Stimulated activated CD4-positive, alpha-beta T cell treated with anti-CD3 and anti-CD28 coated beads, Interleukin-15, amount 100 ng/mL, for 1 hour (primary cell): ENCODE measurements at places on chromosomes 4 and X.
A peak's percentile ranks its signal among the peaks of the same experiment; 100 is the strongest.

DNA sequence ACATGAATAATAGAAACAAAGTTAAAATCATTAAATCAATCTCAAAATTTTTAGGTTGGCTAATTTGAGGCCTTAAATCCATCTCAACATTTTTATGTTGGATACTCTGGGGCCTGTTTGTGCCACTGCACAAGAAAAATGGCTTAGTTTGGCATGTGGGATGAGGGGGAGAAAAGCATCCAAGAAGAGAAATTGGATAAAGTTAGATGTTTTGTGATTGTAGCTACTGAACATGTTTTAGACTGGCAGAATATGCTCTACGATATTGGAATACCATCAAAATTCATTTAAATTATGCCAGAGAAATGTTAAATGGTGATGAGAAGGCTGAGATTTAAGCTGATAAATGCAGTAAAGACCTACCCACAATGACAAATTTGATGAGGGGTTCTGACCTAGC, 376.9 kb downstream of the CXXC4 start:
- no peak for DNase-seq

DNA sequence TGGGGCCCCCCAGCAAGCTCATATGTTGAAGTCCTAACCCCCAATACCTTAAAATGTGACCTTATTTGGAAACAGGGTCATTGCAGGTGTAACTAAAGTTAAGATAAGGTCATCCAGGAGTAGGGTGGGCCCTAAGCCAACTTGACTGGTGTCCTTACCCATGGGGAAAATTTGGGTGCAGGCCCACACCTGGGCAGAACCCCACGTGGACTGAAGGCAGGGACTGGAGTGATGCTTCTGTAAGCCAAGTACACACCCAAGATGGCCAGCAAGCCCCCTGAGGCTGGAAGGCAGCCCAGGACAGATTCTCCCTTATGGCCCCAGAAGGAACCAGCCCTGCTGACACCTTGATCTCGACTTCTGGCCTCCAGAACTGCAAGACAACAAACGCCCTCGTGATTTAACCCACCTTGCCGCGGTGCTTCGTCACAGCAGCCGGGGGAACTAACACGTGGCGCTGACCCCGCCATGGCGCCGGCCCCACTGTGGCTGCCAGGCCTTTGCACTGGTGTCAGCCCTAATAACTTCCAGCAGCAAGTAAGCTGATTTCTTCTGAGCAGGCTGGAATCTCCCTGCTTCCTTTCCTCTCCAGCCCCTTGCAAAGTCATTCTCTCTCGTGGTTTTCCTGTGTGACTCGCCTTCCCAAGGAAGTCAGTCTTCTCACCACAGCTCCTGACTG, 23.2 kb upstream of the MXD4 start:
- no peak for DNase-seq

GRCh38 chr4:2338754-2339457, 77.0 kb upstream of the MXD4 start:
- no peak for DNase-seq

- DNase-seq, result no peak
These were observed 38.6 kb upstream of the MSMO1 start for GRCh38 chr4:165288639-165289422.

DNA sequence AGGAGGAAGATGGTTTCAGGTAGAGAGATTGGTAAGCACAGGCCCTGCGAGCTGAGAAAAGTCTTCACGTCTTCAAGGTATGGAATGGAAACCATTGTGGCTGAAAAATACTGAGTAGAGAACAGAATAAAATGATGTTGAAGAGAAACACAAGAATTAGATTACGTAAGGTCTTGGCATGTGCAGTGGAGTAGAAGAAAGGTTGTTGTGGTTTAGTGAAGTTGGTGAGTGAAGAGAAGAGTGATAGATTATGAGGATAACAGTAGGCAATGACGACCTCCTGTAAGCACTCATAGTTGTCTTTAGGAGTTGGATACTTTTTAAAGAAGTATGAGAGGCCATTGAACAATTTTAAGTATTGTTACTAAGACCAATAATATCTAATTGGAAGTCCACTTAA, 642.6 kb downstream of the PCDH7 start:
- no peak for DNase-seq

GRCh38 chrX:153644356-153645125, 2.5 kb upstream of the DUSP9 start:
- DNase-seq, result no peak

DNA sequence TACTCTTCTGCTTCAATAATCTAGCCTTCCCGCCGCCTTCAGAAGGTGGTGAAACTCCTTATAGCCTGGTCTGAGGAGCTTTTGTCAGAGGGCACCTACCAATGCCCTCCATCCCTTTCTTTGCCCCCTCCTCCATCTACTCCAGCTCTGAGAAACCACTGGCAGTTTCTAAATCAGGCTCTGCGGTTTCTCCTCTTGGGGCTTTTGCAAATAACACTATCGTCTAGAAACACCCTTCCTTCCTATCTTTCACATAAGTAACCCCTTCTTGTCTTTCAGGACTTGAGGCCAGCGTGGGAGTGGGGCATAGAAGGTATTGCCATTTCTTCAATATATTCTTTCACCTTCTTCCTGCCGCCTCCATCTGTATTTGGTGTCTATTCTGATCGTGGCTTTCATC, 1.2 kb upstream of the EFHC2 start:
- no peak for DNase-seq

GRCh38 chr4:40228497-40229365, 31.9 kb downstream of the RHOH start:
- no peak for DNase-seq

GRCh38 chrX:74292808-74293123, 11.2 kb upstream of the ZCCHC13 start:
- DNase-seq, result no peak

GRCh38 chr4:154526151-154526550, 24.0 kb downstream of the PLRG1 start:
- DNase-seq, result no peak

GRCh38 chr4:14844061-14844460, 158.2 kb upstream of the CPEB2 start:
- no peak for DNase-seq

- no peak for DNase-seq
These were observed 295.4 kb downstream of the TRIML1 start for GRCh38 chr4:188434643-188435042.

GRCh38 chr4:105674011-105674410, 34.5 kb downstream of the INTS12 start:
- DNase-seq, result no peak

DNA sequence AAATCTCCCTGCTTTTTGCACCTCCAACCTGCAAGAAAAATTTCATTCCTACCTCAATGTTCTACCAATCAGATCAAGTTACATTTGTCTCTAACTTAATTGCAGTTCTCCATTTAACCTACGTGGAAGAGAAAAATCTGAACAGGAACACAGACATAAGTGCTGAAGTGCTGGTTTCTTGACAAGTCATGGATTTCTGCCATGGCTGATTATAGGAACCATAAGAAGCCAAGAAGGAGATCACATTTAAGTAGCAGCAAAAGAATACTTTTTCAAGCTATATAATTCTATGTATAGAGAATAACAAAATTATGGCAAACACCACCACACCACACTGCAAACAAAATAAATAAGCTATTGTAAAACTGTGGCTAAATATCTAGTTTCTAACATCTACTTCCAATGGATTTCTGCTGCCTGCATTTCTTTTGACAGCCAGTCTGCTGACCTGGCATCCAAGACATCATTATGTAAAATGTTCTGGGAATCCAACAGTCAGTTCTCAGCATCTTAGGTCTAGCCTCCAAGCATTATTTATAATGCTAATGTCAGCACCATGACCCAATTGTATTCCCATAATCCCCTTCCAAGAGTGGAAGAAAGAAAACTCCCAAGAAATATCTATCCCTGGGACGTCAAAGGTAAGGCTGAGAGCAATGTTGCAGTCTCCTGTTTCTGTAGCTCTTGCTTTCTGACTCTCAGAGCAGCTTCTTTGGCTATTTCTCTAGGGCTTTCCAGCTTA, 50.8 kb upstream of the GAB1 start:
- no peak for DNase-seq

GRCh38 chrX:109931677-109932076, 71.2 kb upstream of the TMEM164 start:
- DNase-seq, result no peak

DNA sequence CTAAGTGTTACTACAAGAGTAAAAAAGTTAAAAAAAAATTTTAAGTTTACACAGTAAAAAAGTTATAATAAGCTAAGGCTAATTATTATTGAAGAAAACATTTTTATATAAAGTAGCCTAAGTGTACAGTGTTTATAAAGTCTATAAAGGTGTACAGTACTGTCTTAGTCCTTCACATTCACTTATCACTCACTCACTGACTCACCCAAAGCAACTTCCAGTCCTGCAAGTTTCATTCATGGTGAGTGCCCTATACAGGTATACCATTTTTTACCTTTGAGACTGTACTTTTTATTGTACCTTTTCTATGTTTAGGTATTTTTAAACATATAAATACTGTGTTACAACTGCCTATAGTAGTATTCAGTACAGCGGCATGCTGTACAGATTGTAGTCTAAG, 74.2 kb downstream of the TMEM165 start:
- DNase-seq, result no peak

GRCh38 chr4:5471206-5471605, 237.2 kb downstream of the EVC2 start:
- no peak for DNase-seq

DNA sequence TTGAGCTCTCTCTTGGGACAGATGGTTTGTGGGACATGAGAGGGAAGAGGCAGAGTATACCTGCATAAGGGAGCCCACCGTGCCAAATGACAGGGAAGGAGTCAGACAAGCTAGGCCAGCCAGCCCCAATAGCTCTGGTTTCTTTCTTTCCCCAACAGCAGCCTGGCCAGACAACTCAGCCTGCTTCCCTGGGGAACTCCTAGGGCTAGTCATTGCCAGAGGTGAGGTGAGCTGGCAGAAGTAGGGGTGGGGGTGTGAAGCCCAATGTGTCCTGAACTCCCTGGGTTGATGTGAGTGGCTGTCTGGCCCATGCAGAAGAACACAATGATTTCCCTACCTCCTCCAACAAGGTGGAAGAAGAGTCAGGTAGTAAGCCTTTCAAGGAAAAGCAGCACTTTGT, 135.5 kb downstream of the AMMECR1 start:
- DNase-seq, result no peak

DNA sequence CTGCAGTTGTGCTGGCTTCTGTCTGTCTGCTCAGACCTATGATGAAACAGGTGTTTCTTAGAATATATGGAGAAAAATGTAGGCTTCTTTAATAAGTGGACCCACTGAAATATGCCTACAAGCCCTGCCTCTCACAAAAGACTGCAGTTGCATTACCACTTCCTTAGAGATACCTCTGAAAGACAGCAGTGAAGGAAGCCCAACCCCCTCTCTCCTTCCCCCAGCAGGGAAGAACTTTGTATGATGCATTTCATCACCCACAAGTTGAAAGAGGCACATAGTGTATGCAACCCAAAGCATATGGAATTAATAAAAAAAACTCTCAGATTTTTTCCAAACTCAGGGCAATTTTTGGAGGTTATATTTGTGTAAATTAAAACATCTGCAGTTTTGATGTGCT, 916.7 kb downstream of the TECRL start:
- no peak for DNase-seq

DNA sequence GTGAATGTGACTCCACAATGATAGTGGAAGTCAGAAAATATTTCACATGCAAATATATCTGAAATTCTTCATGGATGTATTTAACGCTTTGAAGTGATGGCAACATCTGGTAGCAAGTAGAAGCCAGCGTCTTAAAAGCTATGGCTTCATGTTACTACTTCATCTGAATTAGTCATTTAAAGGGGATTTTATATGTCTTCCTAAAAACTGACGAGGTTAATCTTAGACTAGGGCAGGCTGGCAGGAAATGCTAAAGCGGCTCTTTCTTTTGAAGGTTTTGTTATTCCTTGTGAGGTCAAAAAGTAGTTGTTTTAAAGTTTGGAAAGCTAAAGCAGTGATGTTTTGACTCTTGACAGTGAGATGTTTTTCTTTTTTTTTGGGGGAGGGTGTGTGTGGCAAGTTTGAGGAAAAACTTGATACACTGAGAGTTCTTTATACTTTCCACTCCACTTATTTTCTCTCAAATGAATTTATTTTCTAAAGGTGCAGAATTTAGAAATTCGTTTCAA, 22.6 kb downstream of the PLS3 start:
- DNase-seq, result no peak

GRCh38 chr4:174314770-174315169, 31.1 kb downstream of the CEP44 start:
- DNase-seq, result no peak

DNA sequence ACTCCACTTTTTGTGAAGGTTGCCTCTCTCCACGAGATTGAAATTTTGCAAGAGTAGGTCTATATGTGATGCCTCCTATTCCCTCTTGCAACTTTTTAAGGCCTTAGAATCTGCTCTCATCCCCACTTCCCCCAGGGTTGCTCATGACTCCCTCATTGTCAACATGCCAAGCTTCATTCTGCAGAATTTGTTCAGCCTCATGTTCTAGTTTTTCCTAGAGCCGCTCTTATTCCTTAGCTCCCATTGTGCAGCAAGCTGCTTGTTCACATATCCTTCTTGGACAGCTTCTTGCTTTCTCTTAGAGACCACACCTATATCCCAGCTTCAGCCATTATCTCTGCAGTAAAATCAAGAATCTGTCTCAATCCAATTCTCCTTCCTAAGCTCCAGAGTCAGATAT, 82.4 kb downstream of the CNGA2 start:
- DNase-seq, result no peak

DNA sequence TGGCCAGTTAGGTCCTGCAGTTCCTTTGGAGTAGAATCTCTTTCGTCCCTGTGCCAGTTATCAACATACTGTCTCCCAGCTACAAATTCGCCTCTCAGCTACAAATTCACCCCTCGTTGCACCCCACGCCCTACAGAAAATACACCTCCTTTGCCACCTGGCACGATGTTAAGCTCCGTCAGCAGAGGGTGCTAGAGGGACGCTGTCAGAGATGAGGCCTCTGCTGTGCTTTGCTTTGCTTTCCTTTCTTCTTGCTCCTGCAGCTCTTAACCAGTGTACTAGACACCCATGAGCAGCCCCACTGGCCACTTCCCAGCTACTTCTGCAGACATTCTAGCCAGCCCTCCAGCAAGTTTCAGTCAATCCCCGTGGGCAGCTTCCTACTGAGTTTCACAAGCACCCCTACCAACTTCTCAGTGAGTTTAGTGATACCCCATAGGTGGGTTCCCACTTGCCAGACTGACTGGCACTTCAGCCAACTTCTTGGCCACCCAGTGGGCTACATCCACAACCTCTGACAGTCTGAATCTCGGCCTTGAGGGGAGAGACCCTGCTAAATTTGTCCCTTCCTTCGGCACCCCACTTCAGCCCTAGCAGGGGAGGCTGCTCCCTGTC, 21.8 kb downstream of the HAUS3 start:
- DNase-seq, result peak; percentile 59

DNA sequence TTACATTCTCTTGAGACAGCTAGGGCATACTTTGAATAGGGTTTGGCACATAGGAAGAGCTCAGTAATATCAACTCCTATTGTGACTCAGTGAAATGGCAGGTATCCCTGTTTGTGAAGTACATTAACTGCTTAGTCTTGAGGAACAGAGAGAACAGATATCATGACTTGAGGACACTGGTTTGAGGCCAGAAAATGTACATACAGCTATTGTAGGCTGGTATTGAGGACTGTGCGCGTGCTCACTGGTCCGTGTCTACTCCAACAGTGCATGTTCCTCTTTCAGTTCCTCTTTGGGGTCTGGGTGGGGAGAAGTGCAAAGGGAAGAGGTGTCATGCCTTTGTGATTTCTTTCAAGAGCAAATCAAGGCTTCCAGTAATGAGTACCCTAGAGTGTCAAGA, 34.6 kb upstream of the TBC1D9 start:
- no peak for DNase-seq

GRCh38 chr4:174156239-174156826, 127.1 kb downstream of the FBXO8 start:
- DNase-seq, result no peak

- no peak for DNase-seq
These were observed 398.2 kb upstream of the LCORL start for GRCh38 chr4:18419780-18420179.

GRCh38 chr4:54971474-54971950, 153.9 kb downstream of the KDR start:
- DNase-seq, result no peak
